Activated effector memory CD4-positive, alpha-beta T cell treated with anti-CD3 and anti-CD28 coated beads, Interleukin-2, amount 50 U/mL, for 16 hours (primary cell): ENCODE measurements at places on chromosomes 7 and 10.

DNA sequence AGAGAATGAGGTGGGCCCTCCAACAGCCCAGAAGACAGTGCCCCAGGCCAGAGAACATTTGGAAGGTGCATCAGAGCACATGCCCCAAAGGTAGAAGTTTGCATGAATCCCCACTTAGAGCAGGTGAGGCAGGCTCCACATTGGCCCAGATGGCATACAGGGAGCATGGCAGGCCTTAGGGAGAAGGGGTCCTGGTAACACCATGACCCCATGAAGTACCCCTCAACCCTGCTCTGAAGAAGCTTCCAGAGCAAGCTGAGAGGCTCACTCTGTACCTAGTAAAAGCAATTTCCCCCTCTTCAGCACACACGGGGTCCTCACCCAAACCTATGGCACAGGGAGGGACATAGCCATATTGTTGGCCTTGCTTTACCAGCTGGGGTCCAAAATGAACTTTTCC is 162.6 kb downstream of the BUB3 start:
- DNase-seq, result no peak

GRCh38 chr10:69866246-69866687 is 64.6 kb downstream of the COL13A1 start:
- DNase-seq, result no peak

GRCh38 chr7:97659363-97660045 is 72.4 kb upstream of the TAC1 start:
- DNase-seq, result no peak

GRCh38 chr7:116152276-116152675 is 58.1 kb upstream of the TES start:
- no peak for DNase-seq

DNA sequence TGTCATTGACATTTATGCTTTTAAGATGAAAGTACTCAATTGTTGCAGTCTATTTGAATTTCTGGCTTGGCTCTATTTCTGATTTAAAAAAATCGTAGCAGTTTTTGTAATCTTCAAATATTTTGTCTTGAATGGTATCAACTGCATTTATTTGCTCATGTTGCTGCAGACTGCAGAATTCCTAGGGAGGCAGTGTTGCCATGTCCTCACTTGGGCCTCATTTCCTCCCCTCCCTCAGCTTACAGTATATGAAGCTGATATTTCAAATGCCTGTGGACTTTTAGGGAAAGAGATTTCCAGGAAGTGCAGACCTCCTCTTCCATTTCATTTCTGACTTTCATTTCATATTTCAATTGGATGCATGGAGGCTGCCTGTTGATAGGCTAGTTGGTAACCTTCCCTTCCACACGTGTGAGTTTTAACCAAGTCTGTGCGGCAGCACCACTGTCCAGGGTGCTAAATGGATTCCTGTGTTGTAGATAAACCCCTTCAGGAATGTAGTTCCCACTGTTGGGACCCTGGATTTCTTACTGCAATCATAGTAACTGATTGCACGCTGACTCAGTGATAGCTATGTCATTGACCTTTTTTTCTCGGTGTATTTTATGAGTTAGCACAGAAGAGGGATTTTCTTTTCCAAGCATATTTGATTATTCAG is 17.5 kb downstream of the VPS50 start:
- no peak for DNase-seq

- no peak for DNase-seq
These were observed 15.5 kb downstream of the ARHGAP12 start for GRCh38 chr10:31912898-31913850.

- DNase-seq, result no peak
These were observed 227.2 kb upstream of the GRB10 start for GRCh38 chr7:51009716-51010496.

GRCh38 chr7:123271231-123271630 is 71.5 kb upstream of the SLC13A1 start:
- no peak for DNase-seq

DNA sequence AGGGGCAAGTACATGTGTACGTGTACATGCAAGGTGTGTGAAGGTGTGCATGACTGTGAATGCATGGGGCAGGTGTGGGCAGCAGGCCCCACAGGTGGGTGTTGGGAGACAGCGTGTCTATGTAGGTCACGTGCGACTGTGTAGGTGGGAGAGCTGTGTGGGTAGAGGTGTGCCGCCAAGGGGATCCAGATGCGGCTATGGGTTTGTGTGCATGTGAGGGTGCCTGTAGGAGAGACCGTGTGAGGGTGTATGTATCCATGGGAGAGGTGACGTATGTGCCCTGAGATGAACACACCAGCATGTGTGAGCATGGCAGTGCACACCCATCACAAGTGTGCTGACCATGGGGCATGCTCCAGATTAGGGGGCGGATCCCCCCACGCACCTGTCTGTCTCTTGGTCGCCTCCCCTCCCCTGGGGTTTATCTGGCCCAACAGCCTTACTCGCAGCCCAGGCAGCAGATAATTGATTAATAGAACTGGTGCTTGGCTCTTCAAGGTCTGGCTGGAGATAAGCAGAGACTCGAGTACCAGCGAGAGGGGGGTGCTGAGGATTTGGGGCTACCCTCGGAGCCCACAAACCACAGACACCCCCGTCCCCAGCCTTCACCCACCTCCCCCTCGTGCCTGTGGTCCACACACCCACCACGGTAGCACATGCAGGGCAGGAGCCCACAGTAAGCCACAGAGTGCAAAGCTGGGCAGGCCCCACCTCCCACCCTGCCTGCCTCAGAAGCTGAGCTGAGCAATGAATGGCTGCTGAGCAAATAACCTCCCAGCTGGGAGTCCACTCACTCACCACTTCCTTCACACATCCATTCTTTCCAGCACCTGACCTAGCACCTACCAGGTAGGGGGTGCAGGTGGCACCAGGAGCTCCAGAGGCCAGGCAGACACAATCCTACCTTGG is 41.4 kb upstream of the ZMIZ1 start:
- peak; percentile 66 for DNase-seq

GRCh38 chr10:35392482-35393228 is 56.3 kb downstream of the CCNY start:
- no peak for DNase-seq

DNA sequence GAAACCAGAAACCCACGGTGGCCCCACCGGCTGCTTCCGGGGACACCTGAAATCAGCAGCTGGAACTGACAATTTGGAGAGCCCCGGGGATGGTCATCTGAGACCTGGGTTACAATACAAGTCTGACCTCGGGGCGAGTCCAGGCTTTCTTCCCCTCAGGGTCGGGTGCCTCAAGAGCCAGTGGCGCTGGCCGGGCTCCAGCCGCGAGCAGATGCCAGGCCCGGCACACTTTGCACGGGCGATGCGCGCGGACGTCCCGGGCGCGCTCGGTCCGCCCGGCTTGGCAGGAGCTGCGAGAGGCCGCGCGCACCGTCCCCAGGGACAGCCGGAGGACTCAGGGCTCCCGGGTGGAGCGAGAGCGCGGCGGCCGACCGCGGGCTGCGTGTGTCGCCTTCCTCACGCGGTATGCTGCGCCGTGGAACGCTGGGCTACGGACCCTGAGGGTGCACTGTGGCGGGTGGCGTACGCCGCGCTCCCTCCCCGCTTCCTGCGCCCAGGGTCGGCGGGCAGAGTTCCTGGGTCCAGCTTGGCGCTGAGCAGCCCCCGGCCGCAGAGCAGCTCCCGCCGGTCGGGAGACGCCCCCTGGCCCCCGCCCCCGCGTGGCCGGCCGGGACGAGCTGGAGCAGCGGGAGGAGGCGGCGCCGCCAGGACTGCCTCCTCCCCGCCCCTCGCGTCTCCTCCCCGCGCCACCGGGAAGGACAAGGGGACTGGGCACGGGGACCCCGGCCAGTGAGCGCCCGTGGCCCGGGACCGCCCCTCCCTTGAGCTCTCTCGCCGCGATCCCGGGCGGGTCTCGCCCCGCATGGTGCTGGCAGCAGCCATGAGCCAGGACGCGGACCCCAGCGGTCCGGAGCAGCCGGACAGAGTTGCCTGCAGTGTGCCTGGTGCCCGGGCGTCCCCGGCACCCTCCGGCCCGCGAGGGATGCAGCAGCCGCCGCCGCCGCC is at the start of gene RBM20:
RBM20 (plus strand) TSS at position 684 of the 945 bp plus-strand sequence; CDS start at position 803, 119 bp downstream.
- DNase-seq, result peak; percentile 65

GRCh38 chr7:33392148-33392547 is 262.8 kb downstream of the BBS9 start:
- DNase-seq, result no peak

GRCh38 chr7:107070710-107071109 is 26.2 kb downstream of the PRKAR2B start:
- DNase-seq, result no peak

- no peak for DNase-seq
These were observed 2.0 kb upstream of the NRAP start for GRCh38 chr10:113665806-113666354.

DNA sequence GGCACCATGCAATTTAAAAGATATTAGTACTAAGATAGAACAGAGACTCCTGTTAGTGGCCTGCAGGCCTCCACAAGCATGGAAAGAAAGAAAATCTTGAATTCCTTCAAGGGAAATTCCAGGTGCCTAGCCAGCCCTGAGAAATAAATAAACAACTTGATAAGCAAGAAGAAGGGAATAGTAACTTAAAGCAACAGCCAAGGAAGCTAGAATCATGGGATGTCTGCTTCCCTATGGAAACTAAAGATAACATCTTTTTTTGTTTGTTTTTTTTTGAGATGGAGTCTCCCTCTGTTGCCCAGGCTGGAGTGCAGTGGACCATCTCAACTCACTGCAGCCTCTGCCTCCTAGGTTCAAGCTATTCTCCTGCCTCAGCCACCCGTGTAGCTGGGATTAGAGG is 128.6 kb downstream of the SKIDA1 start:
- no peak for DNase-seq

- DNase-seq, result no peak
These were observed 9.3 kb downstream of the RBM33 start for GRCh38 chr7:155653803-155654202.

DNA sequence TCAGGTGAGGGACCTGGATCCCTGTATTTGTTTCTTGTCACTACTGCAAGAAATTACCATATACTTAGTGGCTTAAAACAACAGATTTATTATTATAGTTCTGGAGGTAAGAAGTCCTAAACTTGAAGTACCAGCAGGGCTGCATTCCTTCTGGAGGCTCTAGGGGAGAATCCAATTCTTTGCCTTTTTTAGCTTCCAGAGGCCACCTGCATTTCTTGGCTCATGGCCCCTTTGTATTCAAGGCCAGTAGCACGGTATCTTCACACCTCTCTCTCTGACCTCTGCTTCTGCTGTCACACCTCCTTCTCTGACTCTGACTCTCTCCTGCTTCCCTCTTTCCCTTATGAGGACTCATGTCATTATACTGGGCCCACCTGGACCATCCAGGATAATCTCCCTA is 2.2 kb upstream of the LHPP start:
- DNase-seq, result no peak

DNA sequence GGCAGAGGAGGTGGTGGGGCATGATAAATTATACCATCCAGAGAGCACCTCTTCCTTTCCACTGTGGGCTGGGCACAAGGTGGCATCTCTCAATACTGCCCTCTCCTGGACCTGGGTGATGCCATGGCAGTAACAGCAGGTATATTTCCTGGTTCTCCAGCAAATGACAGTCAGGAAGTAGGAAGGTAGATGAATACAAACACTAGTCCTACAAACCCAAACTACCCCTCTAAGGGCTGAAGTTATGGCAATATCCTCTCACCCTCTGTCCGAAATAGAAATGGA is 1004.9 kb downstream of the KCNMA1 start:
- DNase-seq, result no peak

DNA sequence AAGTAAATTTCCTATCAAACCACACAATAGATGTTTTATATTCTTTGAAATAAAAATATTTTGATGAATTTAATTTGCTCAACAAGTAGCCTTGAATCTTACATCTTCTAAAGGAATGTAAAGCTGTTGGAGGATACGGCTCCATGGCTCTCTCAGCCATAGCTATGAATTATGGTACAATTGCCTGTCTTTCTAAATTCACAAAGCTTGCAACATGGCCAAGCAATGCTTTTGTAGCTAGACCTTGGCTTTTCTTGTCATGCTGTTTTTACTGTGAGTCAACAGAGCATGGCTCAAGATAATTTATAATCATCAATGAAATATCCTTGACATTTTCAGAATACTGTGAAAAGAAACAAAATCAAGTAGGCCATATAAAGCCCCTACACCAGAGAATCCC is 286.7 kb downstream of the CACNA2D1 start:
- DNase-seq, result no peak

- no peak for DNase-seq
These were observed 141.7 kb upstream of the CCDC6 start for GRCh38 chr10:60048091-60048501.

DNA sequence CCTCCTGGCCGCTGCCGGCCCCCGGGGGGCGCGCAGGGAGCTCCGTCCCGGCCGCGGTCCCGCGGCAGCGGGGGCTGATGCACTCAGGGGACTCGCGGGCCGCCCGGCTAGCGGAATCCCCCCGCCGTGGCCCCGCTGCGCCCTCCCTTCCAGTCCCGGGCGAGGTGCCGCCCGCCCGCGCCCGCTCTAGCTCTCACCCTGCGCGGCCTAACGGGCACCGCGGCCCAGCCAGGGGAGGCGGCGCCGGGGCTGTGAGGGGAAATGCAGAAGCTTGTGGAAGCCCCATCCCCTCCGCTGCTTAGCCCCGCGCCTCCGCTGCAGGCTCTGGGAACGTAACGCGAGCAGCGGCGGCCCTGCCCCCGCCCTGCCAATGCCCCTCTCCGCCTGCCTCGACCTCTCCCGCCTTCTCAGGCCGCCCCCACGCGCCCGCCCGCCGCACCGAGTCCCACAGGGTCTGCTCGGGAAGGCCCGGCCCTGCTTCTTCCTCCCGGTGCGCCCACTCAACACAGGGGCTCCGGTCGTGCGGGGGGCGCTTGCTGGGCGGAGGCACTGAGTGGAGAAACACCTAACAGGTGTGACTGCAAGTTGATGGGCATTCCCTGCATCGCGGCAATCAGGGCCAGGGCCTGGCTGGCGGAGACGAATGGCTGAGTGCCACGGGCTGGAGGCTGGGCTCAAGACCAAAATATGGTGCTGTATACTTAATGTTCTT is 384 bp upstream of the TMEM229A start:
- no peak for DNase-seq

- no peak for DNase-seq
These were observed 45.8 kb downstream of the THSD7A start for GRCh38 chr7:11786186-11786585.

DNA sequence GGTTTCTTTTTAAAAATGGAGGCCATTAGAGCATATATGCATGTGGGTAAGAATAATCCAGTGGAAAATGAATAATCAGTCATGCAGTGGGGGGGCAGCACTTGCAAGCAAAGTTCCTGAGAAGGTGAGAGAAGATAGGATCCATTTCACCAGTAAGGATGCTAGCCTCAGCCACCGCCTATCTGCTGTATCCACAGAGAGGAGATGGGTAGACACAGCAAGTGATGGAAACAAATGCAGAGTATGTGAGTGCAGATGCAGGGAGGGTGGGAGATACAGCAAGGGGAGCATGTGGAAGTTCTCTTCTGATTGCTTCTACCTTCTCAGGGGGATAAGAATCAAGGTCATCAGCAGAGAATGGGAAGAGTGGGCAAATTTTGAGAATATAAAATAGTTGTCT is 171.4 kb upstream of the PDE1C start:
- DNase-seq, result no peak

GRCh38 chr10:87767253-87767652 is 50.8 kb downstream of the ATAD1 start:
- DNase-seq, result no peak

DNA sequence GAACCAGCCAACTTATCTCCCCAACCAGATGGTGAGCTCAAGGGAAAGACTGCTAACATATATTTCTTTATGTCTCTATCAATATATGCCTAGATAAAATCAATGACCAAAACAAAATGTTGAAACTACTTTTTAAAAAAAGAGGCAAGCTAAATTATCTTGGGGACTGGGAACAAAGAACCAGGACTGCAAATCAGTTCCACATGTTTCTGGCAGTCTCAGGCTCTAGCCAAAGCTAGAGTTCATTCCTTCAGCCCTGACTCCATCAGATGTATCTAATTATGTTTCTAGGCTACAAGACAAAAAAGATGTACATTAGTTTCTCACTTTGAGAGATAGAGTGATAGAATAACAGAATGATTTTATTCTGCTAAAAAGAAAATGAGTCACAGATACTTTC is 1290.3 kb upstream of the SORCS1 start:
- no peak for DNase-seq
